ENCODE measurements at places on chromosomes 3 and 15.

DNA sequence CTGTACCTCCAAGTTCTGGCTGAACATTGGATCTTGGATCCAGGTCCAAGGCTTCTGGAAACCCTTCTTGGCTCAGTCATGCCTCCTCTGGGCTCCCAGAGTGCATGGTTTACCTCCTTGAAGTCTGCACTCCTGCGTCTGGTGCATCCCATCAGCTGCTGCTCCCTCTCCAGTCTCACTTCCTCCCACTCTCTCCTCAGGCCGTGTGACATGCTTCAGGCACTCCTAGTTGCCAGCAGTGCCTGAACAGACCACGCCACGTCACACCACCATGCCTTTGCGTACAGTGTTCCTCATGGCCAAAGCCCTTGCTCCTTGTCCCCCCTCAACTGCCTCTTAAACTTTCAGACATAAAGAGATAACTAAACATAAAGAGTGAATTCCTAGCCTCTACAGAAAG lies 5.7 kb downstream of the GPR27 start:
- no peak for DNase-seq

- DNase-seq, result no peak
Observed at GRCh38 chr15:69087366-69087976, 73.0 kb upstream of the GLCE start.

DNA sequence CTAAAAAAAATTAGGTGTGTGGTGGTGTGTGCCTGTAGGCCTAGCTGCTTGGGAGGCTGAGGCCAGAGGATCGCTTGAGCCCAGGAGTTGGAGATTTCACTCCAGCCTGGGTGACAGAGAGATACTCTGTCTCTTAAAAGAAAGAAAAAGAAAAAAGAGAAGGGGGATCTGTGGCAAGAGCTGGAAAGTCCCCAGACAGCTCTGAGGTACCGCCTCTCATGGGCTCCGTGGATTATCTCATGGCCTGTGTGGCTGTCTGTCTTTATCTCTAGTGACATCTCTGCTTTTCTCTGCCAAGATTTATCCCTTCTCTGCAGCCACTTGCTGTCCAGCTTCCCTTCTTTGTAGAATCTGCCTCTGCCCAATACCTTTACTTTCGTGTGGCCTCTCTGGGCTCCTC lies 5.7 kb downstream of the EXOSC7 start:
- DNase-seq, result no peak

GRCh38 chr3:40752492-40752891 lies 227.7 kb downstream of the ZNF621 start:
- no peak for DNase-seq

DNA sequence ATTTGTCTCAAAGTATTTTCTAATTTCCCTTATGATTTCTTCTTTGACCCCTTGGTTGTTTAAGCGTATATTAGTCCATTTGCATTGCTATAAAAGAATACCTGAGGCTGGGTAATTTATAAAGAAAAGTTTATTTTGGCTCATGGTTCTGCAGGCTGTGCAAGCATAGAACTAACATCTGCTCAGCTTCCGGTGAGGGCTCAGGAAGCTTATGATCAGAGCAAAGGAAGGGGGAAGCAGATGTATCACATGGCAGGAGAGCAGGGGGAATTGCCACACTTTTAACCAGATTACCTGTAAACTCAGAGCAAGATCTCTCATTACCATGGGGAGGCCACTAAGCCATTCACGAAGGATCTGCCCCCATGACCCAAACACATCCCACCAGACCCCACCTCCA lies 148.2 kb downstream of the PDE8A start:
- DNase-seq, result no peak

DNA sequence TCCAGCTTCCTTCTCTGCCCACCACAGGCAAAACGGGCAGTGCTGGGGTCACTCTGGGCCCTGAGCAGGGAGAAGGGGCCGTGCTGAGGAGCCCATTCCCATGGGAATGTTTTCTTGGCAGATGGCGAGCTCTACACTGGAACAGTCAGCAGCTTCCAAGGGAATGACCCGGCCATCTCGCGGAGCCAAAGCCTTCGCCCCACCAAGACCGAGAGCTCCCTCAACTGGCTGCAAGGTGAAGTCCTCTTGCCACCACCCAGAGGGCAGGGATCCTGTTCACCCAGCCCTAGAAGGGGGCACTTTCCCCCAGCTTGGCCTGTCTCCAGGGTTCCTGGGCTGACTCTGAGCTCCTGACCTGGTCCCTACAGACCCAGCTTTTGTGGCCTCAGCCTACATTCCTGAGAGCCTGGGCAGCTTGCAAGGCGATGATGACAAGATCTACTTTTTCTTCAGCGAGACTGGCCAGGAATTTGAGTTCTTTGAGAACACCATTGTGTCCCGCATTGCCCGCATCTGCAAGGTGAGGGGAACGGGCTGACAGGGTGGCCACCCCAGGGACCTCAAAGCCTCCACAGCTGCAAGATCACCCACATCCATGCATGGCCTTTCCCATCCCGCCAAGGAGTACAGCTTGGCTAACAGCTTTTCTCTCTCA lies 12.4 kb downstream of the CIB1 start:
- peak; percentile 40 for DNase-seq

DNA sequence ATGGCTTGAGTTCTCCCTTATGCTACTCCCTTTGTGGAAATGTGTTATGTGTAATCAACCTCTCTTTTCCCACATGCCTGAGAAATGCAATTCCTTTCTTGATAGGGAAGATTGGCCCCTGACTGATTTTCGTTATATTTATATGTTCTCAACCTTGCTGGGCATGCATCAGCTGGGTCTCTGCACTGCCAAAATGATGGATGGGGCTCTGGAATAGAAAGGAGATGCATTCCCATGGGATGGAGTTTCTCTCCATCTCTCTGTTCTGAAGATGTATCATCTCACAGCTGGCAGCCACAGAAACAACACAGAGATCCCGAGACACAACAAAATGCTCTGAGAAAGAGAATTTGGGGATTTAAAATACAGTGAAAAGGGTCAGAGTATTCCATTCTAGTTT lies 327.7 kb upstream of the LMCD1 start:
- no peak for DNase-seq

GRCh38 chr15:38275959-38276358 lies 23.3 kb downstream of the SPRED1 start:
- DNase-seq, result no peak

GRCh38 chr15:89993349-89993748 lies 7.8 kb upstream of the ZNF710 start:
- DNase-seq, result no peak

DNA sequence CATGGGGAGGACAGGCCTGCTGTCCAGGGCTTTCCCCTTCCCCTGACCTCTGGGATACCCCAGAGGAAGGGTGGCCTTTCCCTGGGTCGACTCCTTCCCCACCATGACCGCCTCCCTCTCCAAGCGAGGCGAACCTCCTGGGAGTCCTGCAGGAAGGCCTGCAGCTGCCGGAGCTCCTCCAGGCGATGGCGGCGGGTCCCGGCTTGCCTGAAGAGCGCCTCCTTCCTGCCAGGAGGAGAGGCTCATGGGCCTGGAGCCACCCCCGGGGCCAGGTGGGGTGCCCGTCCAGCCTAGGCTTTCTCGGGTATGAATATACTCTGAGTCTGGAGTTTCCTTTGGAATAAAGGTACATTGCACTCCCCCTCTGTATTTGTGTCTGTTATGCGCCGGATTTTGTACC lies 20.1 kb downstream of the PLA2G4B start:
- no peak for DNase-seq

DNA sequence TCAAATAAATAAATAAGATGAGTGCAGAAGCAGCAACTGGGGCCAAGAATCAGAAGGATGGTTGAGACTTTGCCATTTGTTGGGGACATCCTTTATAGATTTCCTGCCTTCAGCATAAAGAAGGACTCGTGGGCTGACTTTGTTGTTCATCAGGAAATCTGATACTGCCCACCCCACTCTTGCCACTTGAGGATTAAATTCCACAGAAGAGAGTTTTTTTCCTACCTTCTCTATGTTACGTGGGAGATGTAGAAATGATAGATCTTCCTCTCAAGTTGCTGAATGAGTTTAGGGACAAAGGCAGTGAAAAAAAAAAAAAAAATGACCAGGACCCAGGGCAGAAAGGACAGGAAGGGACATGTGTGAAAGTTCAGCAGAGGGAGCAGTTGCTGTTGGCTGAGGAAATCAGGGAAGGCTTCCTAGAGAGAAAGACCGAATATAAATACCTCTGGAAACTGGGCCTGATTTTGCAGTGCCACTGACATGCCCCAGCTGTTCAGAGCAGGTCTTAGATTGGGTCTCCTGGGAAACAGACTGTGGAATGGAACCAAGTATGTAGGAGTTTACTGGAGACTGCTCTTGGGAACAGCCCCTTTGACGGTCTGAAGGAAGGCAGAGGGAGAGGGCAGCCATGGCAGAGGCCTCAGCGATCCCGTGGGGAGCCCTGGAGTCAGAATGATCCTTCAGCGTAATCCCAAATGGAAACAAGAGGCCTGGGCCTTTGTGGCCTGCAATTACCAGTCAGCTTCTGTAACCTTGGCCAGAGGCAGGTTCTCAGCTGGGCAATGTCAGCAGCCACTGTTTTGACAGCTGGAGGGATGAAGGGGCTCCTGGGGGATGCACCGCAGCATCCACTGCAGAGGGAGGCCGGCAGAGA lies 50.9 kb downstream of the C3orf20 start:
- no peak for DNase-seq

GRCh38 chr3:144384241-144384979 lies 412.8 kb downstream of the DIPK2A start:
- no peak for DNase-seq

GRCh38 chr3:130517602-130518001 lies 625 bp downstream of the COL6A6 start:
- no peak for DNase-seq

DNA sequence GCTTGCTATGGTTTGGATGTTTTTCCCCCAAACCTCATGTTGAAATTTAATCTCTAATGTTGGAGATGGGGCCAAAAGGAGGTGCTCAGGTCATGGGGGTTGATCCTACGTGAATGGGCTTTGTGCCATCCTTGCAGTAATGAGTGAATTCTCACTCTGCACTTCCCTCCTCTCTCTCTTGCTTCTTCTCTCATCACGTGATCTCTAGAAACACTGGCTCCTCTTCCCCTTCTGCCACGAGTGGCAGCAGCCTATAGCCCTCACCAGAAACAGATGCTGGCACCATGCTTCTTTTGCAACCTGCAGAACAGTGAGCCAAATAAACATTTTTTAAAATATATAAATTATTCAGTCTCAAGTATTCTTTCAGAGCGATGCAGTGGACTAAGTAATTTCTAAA lies 13.3 kb upstream of the PLSCR1 start:
- no peak for DNase-seq

- no peak for DNase-seq
Observed at GRCh38 chr3:9110316-9110715, 139.1 kb downstream of the SRGAP3 start.

- DNase-seq, result no peak
Observed at GRCh38 chr3:38465588-38466154, 12.0 kb downstream of the ACVR2B start.

- no peak for DNase-seq
Observed at GRCh38 chr3:76495216-76495615, 544.7 kb upstream of the ROBO2 start.

GRCh38 chr3:128878556-128879124 lies 780 bp upstream of the ACAD9 start:
- DNase-seq, result no peak

GRCh38 chr3:37642670-37643598 lies 218.7 kb upstream of the CTDSPL start:
- no peak for DNase-seq

- DNase-seq, result no peak
Observed at GRCh38 chr3:33428734-33429133, 11.5 kb downstream of the UBP1 start.

- DNase-seq, result no peak
Observed at GRCh38 chr3:197809356-197810020, 18.4 kb downstream of the LRCH3 start.

DNA sequence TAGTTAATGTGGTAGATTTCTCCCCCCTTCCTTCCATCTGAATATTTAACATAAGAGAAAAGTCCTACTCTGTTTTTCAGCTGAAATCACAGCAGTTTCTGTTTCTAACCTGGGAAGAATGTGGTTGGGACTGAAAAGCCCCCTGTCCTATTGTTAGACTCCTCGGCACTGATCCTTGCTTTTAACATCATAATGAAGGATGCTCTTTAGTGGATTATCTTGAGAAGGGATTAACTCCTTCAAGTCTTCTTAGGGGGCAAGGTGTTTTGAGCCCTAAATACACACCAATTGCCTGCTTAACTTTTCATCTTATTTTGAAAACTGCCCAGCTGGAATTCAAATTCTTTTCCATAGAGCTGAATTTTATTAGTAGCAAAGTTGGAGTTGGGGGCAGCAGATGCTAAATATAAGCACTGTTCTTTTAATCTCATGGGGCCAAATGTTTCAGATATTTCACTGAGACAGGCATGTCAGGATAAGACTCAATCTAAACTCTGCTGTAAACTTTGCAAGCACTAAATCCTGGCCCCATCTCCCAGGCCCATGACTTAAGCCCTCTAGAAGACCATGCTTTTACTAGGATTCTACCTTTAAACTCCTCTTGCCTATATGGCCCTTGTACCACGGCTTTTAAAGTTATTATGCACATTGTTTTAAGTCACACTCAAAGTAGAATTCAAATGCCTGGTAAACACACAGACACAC lies 243.2 kb upstream of the NR2F2 start:
- no peak for DNase-seq

DNA sequence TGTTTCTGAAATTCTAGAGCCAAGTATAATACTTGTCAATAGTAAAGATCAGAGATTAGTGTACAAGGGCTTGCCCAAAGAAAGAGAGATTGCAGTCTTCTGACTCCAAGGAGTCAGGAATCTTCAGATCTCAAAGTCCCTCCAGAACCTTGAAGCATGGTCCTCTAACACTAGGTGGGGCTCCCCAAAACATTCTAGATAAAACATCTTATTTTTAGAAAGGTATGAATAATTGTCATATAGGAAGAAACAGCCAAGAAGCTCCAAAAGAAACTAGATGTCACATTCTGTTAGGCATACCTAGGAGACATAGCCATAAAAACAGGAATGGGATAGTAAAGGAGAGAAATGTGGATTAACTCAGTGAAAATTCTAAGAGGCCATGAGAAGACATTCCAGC lies 10.7 kb downstream of the MUC13 start:
- DNase-seq, result no peak

DNA sequence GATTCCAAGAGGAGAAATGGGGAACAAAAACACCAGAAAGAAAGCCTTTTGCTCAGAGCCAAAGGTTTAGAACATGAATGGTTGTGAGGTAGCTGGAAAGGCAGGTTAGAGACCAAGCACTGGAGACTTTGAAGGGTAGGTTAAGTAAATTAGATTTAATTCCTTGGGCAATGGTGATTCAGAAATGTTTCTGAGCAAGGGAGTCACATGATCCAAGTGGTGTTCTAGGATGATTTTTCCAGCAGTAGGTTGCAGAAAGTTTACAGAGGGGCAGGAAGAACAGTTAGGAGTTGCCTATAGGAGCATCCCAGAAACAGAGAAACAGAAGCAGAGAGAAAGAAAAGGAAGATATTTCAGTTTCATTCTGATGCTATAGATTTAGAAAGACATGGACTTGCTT lies 139.8 kb downstream of the WDR76 start:
- no peak for DNase-seq

- no peak for DNase-seq
Observed at GRCh38 chr15:56019819-56020486, 26.5 kb upstream of the NEDD4 start.
